Common myeloid progenitor, CD34-positive (primary cell): ENCODE measurements at places on chromosomes 6 and 20.

GRCh38 chr6:47016261-47016660 lies 25.9 kb downstream of the ADGRF1 start:
- peak; percentile 47 for DNase-seq

DNA sequence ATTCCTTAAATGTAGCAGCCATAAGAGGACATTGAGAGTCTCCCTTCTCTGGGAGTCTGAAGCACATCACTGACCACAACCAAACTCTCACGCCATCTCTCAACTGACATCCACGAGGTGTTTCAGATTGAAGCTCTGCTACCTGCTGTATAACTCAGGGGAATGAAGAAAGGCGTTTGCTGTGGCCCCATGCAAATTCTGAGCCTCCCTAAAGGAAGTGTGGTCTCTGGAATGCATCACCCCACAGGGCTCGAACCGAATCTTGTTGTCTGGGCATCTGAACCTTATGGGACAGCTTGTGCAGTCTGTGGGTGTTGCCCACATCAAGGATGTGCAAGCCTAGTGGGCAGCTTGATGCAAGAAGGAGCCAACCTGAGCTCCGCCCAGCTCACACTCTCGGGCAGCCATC lies 10.9 kb downstream of the PMEPA1 start:
- DNase-seq = no peak

- no peak for DNase-seq
These were observed 141.5 kb downstream of the ATXN1 start for GRCh38 chr6:16619777-16620176.

GRCh38 chr20:63387393-63387792 lies 26.2 kb upstream of the CHRNA4 start:
- DNase-seq = no peak

DNA sequence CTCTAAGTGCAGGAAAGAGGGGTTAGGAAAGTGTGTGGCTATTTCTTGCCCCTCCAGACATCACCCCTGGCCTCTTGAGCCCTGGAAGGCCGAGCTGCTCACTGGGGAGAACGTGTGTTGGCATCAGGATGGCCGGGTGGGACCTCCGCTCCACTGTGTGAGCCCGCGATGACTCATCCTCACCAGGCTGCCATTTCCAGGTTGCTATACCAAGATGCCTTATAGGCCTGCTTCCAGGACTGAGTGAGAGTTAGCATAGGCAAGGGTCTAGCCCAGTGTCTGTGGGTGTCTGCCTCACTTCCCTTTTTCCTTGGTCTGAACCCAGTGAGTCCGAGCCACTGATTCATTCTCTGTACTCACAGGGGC lies 105.0 kb downstream of the MRPL14 start:
- no peak for DNase-seq

DNA sequence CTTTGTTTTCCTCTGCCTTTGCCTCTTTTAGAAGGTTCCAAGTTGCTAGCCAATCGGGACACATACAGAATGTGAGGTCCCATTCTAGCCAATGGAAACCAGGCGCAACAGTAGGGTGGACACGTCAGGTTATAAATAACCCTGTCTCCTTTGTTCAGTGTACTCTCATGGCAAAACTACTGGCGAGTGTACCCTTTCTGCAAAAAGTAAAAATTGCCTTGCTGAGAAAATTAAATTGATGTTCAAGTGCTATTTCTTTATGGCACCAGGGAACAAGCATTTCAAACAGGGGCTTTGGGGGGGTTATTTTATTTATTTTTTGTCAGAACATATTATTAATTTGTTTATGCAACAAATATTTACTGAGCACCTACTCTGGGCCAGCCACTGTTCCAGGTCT lies 123.6 kb upstream of the SRSF6 start:
- DNase-seq = no peak

- DNase-seq = no peak
These were observed 311.2 kb upstream of the OPRM1 start for GRCh38 chr6:153727885-153728284.

- peak; percentile 59 for DNase-seq
These were observed 172.2 kb downstream of the AIG1 start for GRCh38 chr6:143232849-143233248.

DNA sequence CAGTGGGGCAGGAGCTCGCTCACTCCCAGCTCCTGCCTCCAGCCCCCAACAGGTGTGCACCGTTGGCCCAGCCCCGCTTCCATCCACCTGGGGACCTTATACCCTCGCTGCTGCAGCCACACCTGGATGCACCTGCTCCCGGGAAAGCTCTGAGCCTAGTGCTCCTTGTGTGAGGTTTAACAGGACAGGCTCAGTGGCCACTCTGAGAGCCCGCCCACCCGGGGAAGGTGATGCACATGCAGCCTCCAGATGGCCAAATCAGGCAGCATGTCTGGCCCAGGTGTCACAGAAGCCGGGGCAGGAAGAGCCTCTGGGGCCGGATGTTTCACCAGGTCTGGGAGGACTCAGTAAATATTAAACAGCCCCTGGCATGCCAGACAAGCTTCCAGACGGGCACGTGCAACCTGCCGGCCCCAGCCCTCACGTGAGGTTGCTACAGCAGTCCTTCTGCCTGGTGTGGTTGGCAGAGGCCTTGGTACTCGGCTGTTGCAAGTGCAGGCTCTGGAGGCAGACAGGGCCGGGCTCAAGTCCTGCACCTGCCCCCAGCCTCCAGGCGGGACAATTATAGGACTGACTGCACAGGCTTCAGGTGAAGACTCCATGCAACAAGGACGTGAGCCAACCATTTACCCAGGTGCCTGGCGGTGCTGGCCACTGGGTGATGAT lies 66.9 kb downstream of the RIPOR3 start:
- no peak for DNase-seq

DNA sequence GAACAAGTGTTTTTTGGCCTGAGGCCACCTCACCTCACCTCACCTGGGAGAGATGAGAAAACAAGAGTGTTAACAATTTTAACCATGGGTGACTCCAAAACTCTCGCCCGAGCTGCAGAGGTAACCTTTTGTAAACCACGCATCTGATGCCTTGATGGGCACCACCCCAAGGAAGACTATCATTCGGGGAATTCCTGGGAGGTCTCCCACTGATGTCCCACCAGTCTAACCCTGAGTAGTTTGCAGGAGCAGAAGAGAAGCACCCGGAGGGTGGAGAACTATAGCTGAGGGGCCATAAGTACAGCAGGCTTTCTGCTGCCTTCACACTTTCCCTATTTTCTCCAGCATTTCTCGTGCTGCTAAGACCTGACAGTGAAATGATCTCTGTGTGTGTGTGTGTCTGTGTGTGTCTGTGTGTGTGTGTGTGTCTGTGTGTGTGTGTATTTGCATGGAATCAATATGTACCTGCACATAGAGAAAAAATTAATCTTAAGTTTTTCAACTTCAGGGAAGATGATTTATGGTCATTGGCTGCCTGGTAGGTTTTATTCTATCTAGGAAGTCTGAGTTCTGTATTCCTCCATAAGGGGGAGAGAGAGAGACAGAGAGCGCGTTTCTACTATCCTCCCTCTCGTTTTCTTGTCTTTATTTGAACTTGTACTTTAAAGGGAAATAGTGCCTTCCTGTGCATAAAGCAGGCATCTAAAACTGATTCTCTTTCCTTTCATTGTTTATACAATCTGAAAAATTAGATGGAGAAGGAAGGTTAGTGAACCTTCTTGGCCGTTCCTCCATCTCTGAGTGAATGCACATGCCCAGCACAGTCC lies 75.8 kb downstream of the CAP2 start:
- peak; percentile 54 for DNase-seq

DNA sequence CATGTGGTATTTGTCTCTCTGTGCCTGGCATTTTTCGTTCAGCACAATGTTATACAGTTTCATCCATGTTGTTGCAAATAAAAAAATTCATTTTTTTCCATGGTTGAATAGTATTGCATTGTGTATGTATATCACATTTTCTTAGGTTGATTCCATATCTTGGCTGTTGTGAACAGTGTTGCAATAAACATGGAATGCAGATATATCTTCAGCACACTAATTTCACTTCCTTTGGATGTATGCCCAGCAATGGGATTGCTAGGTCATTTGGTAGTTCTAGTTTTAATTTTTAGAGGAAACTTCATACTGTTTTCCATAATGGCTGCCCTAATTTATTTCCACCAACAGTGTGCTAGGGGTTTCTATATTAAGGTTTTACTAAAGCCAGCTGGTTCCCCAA lies 52.6 kb downstream of the GFRAL start:
- no peak for DNase-seq

DNA sequence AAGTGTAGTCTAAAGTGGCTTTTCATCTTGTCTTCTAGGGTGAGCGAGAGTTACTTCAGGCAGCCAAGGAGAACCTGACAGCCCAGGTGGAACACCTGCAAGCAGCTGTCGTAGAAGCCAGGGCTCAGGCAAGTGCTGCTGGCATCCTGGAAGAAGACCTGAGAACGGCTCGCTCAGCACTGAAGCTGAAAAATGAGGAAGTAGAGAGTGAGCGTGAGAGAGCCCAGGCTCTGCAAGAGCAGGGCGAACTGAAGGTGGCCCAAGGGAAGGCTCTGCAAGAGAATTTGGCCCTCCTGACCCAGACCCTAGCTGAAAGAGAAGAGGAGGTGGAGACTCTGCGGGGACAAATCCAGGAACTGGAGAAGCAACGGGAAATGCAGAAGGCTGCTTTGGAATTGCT lies 27.1 kb downstream of the C20orf173 start:
- DNase-seq = peak; percentile 31

DNA sequence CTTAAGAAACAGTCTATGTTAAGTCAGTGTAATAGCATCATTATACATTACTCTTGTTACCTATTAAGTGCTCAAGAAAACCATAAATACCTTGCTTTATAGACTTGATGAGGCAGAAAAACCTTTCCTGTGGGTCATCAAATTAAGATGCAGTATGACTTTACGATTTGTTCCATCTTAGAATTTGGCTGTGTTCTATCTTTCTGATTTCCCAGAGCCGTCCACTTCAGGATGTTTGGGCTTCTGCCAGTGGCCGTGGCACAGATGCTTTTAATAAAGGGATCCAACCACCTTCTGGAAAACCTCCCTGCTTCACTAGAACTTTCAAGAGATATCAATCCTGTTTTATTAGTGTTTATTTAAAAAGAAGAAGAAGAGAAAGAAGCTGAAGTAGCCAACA lies 71.2 kb downstream of the PDE7B start:
- no peak for DNase-seq

DNA sequence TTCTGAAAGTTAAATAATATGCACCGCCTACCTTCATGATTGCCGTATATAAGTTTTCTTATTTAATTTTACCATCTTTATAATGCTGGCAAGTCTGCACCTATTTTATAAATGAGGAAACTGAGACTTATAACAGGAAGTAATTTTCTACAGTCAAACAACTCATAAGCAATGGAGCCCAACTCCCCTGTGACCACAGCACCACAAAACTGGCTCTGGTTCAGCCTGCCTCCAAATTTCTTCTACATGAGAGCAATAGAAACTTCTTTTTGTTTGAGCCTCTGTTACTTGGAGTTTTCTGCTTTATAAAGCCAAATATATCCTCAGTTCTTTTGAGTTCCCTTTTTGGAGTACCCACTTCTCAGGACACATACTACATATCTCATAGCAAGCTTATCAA lies 131.1 kb upstream of the HSF2 start:
- DNase-seq = no peak

DNA sequence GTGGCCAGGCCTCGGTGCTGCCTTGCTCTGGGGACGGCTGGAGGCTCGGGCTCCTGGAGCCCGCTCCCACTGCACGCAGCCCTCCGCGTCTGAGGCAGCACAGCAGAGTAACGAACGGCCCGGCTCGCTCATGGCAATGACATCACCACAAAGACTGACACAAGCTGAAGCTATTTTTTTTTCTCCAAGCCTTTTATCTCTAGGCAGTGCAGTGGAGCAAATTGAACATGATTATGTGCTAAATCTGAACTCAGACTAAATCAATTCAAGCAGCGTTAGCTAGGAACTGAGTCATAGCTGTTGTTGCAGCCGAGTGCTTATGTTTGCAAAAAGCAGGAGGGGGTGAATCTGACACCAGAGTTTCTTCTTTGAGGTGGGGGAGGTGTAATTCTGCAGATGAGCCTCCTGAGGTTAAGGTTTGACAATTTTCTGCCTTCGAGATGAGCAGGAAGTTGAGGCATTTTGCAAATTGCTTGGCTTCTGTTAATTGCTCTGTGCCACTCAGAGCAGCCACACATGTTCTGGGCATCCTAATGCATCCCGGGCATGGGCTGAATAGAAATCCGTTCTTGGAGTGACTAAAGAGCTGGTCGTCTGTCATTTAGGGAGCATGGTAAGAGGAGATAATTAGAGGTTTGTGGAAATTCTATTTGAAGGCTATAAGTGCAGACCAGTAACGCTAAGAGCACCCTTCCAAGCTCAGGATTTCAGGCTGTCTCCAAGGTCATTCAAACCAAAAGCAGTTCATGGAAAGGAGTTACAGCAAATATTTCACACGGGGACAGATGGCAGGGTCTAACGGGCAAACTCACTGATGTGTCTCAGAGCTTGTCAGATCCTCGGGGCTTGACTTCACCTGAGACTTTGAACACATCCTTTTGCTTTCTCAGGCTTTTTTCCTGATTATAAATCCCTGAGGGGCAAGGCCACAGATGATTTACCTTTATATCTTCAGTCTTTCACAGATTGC lies 155.1 kb upstream of the ENPP5 start:
- DNase-seq = no peak

GRCh38 chr20:22630701-22631100 lies 46.3 kb upstream of the FOXA2 start:
- no peak for DNase-seq
